ENCODE measurements at places on chromosomes 5 and 9.

- DNase-seq, result no peak
These were observed 213.0 kb downstream of the SMARCA2 start for GRCh38 chr9:2228132-2228531.

DNA sequence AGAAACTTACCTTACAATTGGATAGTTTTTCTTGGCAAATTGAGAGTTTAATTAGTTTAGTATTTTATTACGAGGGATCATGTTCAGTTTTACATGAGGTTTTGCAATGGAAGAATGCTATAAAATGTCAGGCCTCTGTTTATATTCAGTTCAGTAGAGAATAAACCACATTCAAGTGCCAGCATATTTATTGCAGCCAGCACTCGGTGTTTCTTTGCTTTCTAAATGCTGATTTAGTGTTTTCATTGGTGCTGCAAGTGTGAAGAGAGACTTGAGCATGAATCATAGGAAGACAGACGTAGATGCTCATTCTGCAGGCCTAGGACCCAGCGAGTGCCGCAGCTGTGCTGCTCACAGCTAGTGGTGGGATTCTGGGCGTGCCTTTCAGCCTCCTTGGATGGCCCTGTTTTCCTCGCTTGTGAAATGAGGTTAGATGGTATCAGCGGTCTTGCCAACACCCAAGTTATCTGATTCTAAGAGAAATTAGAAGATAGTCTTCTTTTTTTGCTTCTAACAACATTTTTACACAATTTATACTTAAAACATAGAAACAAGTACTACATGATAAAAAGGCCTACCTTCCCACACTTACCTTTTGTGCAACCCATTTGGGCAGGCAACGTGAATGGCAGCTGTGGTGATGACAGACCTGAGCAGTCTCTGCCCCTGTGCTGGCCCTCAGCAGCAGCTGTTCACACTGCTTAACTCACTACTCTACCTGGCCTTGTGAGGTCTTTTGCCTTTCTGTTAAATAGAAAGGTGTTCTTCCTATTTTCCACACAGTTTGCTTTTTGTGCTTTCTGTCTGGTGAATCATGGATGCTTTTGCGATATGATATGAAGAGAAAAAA is 26.8 kb upstream of the TNFAIP8 start:
- no peak for DNase-seq

GRCh38 chr5:136055612-136056309 is 27.0 kb downstream of the TGFBI start:
- no peak for DNase-seq

- no peak for DNase-seq
These were observed 28.2 kb downstream of the CATSPER3 start for GRCh38 chr5:134995850-134996402.

GRCh38 chr5:45038366-45038987 is 229.7 kb downstream of the MRPS30 start:
- no peak for DNase-seq

- DNase-seq, result no peak
These were observed 53.3 kb downstream of the AHRR start for GRCh38 chr5:374631-375335.

GRCh38 chr5:82340799-82341198 is 62.6 kb upstream of the RPS23 start:
- DNase-seq, result no peak

GRCh38 chr9:90607701-90608516 is 34.7 kb downstream of the DIRAS2 start:
- DNase-seq, result no peak

- no peak for DNase-seq
These were observed 69.7 kb downstream of the TRIO start for GRCh38 chr5:14212838-14213237.

GRCh38 chr5:127111112-127111511 is 37.8 kb upstream of the C5orf63 start:
- no peak for DNase-seq

- DNase-seq, result no peak
These were observed 56.3 kb downstream of the TMEM174 start for GRCh38 chr5:73229271-73229670.

DNA sequence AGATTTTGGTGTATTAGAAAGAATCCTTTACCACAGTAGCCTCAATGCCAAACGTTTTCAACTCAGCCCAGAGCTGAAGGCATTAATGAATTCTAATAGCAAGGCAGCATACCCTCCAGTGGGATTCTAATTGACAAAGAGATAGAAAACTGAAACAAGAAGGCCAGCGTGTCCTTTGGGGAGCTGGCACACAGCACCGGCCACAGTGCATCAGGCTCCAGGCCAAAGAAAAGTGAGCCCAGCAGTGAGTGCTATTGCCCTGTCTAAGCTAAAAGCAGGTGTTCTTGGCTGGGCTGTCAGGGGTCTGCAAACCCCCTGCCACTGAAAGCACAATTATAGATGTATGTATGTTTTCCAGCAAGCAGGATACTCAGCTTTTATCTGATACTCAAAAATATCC is 40.4 kb downstream of the PPIC start:
- DNase-seq, result no peak

- DNase-seq, result no peak
These were observed 188.9 kb downstream of the HSD17B3 start for GRCh38 chr9:96113032-96113431.

DNA sequence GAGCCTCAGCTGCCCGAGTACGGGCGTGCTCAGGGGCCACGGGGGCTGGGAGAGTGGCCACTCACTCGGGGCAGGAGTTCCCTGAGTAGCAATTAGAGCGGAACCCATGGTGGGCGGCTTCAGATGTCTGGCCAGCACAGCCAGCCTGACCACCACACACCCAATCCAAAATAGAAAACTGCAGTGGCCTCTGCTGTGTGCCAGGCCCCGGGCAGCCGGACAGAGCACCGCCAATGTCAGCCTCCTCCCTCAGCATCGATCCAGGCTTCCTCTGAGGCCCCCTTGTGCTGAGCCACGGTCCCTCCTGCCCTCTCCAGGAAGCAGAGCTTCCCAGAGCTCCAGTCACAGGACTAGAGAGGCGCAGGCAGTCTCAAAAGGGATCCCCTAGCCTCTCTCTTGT is 2.7 kb downstream of the ADAMTS2 start:
- no peak for DNase-seq

- no peak for DNase-seq
These were observed 390.0 kb downstream of the PLK2 start for GRCh38 chr5:58069846-58070245.

- no peak for DNase-seq
These were observed 72.8 kb upstream of the SGCD start for GRCh38 chr5:156254196-156254595.

DNA sequence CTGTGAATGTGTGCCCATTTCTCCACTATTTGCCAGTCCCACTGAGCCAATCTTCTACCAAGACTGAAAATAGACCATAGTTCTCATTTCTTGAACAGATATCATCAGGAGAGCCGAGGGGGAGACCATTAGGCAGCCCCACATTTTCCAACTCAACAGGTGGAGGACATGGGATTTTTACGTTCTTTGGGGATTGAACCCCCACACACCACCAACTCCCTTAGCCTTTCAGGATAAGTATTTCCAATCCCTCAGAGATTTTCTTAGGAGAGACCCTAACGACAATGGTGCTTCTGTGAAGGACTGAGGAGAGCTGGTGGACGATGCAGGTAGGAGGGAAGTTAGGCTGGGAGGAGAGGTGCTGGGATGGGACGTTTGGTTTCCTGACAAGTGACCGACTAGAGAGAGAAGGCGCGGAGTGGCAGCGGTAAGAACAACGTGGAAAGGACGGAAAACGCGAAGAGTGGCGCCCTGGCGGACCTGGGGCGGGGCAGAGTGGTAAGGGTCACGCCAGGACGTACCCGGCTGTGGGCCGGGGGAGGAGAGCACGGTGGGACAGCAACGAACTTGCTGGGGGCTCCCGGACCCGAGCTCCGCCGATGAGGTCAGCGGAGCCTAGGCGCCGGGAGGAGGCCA is 681 bp upstream of the CHSY3 start:
- DNase-seq, result no peak

- DNase-seq, result no peak
These were observed 332.3 kb downstream of the PLK2 start for GRCh38 chr5:58127255-58128220.

DNA sequence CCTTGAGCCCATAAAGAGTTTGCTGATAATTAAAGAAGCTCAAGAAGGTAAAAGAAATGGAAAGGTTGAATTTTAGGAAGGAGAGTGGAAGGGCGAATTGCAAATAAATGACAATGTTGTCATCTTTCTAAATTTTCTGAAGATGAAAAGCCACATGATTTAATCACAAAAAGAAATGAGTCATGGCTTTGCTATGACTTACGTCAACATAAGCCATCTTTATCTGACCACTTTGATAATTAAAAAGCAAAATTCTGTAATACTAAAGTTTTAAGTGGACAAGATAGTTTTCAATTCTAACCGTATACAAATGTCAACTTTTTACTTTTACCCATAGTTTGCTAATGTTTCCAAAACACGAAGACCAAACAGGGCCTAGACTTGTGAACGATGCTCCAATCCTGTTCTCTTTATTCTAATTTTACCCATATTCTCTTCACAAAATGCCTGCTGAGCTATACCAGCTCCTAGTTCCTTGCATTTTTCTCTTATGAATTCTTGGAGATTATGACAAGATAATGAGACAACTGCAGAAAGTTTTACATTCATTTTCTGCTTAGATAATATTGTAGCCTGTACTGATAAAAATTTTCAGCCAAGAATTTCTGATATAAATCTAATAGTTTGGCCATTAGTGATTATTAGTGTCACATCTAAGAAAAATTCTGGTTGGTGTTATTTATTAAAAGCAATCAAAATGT is 21.8 kb upstream of the PRUNE2 start:
- DNase-seq, result no peak

GRCh38 chr5:124662181-124662781 is 84.2 kb downstream of the ZNF608 start:
- DNase-seq, result no peak

GRCh38 chr5:166068547-166069335 is 2222.7 kb upstream of the WWC1 start:
- DNase-seq, result no peak

DNA sequence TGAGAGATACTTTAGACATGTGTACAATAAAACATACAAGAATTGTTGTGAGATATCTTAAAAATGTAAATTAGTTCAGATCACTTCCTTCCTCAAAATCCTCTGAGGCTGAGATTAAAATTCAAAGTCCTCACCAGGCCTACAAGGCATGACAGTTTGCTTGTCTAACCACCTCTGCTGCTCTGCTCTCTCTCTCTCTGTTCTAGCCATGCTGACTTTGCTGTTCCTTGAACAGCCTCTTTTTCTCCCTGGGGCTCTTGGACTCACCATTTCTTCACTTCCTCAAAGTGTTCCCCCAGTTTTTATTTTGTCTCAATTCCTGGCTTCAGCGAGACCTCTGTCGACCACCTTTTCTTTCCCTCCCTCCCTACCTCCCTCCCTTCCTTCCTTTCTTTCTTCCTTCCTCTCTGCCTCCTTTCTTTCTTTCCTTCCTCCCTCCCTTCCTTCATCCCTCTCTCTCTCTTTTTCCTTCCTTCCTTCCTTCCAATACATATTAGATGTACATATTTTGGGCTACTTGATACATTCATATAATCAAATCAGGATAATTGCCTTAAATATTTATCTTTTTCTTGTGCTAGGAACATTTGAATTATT is 27.0 kb downstream of the CATSPER3 start:
- no peak for DNase-seq

GRCh38 chr9:90088434-90088833 is 483.6 kb downstream of the GADD45G start:
- DNase-seq, result no peak

DNA sequence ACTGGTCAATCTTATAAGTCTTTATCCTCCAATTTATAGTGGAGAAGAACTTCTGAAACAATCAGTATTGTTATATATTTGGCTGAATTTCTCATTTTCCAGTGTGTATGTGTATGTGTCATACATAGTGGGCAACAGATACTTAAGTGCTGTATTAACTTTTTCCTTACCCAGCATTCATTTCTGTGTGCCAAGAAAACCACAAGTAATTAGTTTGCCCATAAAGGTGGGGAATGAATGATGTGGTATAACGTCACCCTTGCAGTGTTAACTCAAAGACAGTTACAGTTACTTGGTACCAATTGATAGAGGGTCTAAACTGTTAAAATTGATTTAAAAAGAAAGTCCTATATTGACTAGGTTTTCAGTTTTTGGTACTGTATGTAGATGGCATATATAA is 2.0 kb downstream of the OGN start:
- no peak for DNase-seq

- DNase-seq, result no peak
These were observed 63.1 kb downstream of the UGCG start for GRCh38 chr9:111959468-111960359.

DNA sequence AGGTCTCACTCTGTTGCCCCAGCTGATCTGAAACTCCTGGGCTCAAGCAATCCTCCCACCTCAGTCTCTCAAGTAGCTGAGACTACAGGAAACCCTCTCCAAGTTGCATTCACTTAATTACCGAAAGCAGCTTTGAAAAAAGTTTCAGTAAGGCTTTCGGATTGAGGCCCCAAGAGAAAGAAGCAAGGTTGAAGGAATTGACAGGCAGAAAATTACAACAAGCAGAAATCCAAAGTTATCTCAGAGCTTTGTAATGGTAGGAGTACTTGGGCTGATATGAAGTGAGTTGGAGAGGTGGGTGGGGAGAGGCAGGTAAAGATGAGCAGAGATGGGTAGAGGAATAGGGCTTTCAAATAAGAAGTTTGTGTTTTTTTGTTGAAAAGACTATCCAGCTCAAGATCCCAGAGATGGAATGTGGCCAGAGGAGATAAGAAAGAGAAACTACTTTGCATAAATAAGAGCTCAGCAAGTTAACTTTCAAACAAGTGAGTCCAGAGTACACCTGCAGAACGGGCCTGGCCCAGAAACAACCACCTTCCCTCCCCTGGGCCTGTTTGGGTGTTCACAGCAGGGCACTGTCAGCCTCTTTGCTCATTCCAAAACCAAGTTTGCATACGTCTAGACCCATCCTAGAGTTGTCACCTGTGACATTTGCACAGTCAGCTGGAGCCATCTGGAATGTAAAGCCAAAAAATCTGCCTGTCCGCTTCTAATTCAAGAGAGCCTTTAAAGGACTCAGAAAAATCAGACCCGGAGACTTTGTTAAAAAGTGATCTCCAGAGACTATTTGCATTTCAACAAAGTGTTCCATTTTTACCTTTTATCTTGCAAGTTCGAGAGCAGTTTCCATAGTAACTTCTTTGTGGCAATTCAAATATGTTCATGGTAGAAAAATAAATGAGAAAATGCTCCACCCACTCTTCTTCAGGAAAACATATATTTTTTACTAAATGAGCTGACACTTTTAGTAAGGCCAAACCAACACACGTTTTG is 2.2 kb upstream of the CLINT1 start:
- DNase-seq, result no peak

GRCh38 chr5:119009131-119009530 is 20.8 kb upstream of the DTWD2 start:
- DNase-seq, result no peak

- DNase-seq, result no peak
These were observed 257.9 kb downstream of the SGCD start for GRCh38 chr5:156584871-156585270.

GRCh38 chr9:8391566-8391965 is 592.0 kb upstream of the DMAC1 start:
- no peak for DNase-seq

Data from D721Med (cell line).